ENCODE measurements at places on chromosomes 5 and 9.

GRCh38 chr9:136235171-136235570, 10.4 kb downstream of the QSOX2 start:
- no peak for DNase-seq

DNA sequence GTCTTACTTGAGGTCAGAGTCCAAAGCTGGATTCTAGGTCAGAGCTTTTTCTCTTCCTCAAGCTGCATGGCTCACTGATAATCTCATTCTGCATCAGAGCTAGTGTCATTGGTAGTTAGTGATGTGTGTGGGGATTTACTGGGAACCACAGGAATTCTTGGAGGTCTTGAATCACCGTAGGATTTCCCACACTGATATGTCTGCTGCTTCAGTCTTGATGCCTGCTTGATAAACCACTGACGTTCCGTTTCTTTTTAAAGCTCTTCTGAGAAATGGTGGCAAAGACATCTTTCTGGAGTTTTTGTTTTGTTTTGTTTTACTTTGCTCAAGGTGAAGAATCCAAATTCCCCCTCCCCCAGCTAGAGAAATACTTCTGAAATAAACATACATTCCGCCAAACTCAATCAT, 1.2 kb upstream of the GARIN3 start:
- DNase-seq, result no peak

DNA sequence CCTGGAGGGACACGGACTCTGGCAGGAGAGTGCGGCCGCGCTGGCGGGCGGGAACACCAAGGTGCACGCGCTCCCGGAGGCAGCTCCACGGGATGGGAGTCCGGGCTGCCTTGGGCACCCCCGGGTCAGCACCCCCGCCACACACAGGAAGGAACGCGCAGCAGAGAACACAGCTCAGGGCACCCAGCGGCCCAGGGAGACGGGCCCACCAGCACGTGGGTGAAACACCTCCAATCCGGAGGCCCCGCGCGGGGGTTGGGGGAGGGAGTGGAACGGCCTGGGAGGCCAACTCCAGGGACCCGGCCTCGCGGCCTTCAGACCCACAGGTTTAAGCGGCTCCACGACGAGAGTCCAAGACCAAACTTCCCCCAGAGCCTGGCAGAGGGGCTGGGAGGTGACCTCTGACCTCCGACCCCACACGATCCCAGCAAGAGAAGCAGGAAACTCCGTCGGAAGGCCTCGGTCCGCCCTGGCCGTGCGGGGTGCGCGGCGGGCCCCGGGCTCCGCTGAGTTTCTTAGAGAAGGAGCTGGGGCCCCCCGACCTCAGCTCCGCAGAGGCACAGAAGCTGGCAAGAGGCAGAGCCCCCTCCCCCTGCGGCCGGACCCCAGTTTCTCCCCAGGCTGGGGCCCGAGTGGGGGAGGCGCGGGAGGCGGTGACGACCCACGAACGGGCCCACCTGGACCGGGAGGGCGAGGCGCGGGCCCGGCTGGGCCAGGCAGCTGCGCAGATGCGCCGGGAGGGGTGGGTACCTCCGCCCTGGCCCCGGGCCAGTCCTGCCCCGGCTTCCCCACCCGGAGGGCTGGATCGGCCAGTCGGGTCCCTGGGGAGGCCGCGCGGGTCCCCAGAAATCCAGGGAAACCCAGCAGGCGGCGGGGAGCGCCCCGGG, 851 bp downstream of the NACC2 start:
- DNase-seq, result no peak

DNA sequence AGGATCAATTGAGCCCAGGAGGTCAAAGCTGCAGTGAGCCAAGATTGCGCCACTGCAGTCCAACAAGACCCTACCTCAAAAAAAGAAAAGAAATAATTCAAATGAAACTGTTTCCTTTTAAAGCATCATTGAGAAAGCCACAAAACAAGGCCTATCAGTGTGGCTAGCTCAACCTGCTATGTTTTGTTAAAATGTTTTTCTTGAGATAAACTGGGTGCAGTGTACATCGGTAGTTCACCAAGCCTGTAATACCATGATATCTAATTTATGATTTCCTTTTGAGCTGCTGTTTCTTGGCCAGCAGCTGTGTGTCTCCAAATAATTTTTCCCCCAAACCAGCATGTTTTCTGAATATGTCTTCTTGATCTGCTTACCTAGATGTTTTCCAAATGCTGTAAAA, 97.3 kb upstream of the GOLGA1 start:
- no peak for DNase-seq

- DNase-seq, result peak; percentile 69
Measured at GRCh38 chr9:111959468-111960359, 63.1 kb downstream of the UGCG start.

All from DMS153 (cell line).